ENCODE measurements at places on chromosomes 11 and 22.

GRCh38 chr11:7561562-7561961 is 47.8 kb downstream of the PPFIBP2 start:
- no peak for DNase-seq

DNA sequence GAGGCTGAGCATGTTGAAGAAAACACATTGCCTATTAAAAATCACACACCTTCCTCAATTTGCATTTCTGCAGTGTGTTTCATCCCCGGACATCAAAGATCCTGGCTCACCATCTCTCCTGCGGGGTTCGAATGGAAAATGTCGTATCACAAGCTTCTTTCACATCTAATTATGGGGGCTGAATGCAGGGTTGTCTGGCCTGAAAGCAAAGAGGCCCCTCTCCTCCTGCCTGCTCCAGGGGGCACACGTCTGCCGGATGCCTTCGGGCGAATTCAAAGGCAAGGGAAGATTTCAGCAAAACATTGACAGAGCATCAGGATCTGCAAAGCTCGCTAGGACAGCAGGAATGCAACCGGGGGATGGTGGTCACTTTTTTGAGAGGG is 1447.7 kb downstream of the TBC1D22A start:
- no peak for DNase-seq

GRCh38 chr22:21448627-21449416 is 18.4 kb upstream of the TMEM191C start:
- no peak for DNase-seq

GRCh38 chr11:112223121-112223520 is 3.1 kb upstream of the PTS start:
- DNase-seq = no peak

DNA sequence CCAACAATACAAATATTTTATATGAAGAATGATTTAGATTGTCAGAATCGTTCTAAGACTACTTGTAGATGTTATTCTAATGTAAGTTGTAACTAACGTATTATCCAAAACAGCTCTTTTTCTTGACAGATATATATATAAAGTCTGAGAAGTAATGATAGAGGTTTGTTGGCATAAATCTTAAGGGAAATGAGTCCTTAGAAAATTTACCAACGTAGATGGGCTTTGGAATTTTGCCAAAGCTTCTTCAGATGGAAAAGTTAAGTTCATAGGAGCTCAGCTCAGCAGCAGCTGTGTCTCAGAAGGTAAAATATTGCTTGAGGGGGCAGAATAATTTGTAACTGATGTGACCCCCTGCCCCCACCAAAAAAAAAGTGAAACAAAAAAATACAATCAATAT is 66.7 kb downstream of the BID start:
- DNase-seq = no peak

DNA sequence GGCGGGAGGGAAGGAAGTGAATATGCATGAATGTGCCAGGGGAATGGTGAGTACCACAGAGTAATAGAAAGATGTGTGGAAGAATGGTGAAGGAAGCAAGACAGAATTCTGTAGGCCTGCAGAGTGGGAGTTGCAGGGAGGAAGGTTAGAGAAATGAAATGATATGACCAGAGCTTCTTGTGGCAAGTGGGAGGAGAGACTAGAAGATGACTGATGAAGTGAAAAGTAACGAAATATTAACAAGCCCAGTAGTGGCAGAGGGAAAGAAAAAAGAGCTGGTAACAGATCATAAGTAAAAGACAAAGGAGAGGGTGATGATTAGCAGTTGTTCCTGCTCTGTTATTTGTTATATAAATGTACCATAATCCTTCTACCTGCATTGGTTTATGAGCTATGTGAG is 1.0 kb upstream of the ALKBH8 start:
- no peak for DNase-seq

GRCh38 chr22:37521236-37521739 is 2.1 kb upstream of the CARD10 start:
- DNase-seq = no peak

- DNase-seq = no peak
Measured at GRCh38 chr22:35051013-35051535, 14.9 kb upstream of the ISX start.

DNA sequence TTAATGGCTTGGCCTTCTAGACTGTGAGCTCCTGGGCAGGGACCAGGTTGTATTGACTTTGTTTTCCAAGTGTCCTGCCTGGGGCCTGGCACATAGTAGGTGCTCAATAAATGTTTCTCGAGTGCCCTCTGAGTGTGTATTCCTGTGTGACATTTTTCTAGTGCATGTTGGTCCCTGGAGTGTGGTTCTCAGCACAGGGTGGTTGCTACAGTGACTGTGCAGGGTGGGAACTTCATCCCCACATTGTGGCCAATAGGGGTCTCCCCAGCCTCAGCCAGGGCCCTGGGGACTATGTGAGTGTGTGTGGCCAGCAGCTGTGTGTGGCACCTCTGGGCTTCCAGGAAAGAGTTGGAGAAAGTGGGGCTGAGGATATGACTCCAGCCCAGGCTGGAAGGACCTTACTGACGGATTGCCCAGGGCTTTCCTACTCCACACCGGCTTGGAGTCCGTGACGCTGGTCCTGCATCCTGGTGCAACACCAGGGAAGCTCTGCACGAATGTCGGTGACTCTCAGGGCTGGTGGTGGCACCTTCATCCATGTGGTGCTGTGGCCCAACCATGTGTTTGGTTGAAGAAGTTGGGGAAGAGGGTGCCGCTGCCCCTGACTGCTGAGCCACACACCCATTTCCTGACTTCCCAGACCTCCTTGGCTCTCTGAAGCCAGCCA is 9.0 kb upstream of the MARK2 start:
- no peak for DNase-seq

DNA sequence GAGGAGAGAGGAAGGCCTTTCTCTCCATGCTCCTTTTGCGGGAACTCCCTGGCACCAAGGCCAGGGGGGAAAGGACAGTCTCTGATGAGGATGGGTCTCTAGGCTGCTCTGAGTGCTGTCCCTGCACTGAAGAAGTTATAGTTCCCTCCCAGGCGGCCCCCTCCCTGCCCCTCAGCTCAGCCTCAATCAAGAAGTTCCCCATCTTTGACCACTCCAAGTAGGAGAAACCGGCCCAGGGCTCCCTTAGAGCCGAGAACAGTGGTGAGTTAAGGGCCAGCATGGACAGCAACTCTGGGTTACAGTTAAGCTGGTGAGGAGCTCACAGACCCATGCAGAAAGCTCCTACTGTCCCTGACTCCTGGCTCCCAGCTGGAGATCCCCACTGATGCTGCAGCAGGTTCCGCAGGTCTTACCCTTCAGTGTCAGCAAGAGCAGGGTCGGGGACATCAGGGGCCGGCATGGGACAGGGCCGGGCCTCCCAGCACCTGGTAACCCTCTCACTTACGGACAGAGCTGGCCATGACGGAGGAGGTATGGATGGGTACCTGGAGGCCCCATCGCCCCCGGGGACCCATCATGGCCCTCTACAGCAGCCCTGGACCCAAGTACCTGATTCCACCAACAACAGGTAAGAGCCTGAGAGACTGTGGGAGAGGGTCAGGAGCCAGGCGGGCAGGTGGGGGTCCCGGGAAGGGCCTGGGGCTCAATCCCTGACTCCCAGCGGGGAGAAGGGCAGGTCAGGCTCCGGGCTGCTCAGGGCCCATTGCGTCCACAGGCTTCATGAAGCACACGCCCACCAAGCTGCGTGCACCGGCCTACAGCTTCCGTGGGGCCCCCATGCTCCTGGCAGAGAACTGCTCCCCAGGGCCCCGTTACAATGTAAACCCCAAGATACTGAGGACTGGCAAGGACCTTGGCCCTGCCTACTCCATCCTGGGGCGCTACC is 4.2 kb downstream of the SCGB1C1 start:
- no peak for DNase-seq

DNA sequence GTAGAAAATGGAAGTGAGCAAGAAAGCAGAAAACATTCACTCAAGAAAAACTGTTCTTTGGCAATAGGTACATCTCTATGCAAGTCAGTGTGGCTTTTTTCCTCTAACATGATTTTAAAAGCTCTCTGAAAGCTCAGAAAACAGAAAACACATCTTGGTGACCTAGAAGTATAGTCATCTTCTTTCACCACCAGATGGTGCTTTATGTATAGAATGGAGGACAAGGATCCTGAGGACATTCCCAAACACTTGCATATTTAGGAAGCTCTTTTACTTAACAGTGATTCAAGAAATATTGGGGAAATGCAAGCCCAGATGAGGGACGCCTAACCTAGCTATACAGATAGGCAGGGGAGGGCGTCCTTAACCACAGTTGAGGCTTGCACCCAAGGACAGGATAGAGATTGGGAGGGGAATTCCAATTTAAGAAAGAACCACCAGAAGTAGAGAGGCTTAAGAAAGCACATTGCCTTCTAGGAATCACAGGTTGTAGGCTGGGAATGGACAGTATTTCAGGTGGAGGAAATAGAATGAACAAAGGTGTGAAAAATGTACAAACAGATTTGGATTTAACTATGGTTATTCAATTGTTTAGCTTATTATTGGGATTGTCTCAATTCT is 13.8 kb upstream of the CCDC81 start:
- DNase-seq = no peak

- no peak for DNase-seq
Measured at GRCh38 chr11:128291835-128292234, 295.5 kb downstream of the ETS1 start.

- DNase-seq = no peak
Measured at GRCh38 chr22:17346578-17346977, 22.7 kb upstream of the CECR2 start.

DNA sequence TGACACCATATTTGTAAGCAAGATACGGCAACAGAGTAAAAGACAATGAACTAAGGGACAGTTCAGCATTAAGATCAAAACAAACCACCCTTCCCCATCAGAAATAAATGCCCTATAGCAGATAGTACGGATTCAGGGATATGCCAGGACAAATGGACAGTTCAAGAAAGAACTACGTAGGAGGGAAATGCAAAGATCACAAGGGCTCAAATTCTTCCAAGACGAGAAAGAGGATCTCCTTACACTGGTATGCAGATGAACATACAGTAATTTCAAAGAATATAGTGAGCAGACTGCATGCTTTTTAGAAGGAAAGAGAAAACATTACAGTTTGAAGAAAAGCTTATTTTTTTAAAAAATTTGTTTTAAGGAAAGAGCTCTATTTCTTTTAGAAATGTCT is 124.7 kb upstream of the APOA1 start:
- no peak for DNase-seq

- DNase-seq = no peak
Measured at GRCh38 chr11:126663749-126664592, 308.5 kb downstream of the ST3GAL4 start.

DNA sequence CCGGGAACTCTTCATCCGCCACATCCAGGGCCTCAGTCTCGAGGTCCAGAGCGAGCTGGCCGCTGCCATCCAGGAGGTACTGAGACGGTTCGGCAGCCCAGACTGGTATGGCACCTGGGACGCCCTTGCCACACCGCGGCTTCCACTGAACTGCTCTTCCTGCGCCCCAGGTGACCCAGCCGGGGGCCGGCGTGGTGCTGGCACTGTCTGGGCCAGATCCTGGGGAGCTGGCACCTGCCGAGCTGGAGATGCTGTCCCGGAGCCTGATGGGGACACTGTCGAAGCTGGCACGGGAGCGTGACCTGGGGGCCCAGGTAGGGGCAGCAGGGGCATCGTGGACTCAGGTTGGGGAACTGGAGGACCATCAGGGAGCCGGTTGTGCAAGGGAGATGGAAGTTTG is 1.4 kb downstream of the CCDC88B start:
- DNase-seq = no peak

DNA sequence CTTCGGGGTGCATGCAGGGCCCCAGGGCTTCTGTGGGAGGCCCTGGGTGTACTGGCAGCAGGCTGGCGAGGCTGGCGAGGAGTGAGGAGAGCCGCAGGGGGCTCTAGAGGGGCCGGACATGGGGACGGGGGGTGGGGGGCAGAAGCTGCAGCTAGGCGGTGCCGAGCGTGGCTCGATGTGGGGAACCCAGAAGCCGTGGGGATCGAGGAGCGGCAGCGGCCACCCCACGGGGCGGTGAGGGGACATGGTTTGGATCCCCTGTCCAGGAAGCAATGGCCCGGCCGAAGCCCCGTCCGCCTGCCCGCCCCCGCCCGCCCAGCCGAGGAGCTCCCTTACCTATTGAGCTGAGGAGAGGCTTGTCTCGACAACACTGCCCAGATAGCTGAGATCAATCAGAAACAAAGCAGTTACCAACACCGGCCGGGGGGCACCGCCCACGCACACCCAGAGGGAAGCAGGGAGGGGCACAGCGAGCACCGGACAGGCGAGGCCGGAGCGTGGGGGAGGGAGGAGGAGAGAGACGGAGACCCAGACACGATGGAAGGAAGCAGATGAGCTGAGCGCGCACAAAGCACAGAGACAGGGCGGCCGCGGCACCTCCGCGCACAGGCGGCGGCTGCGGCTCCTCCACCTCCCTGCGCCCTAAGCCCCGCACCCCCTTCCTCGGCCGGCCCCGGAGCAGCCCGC is 38.7 kb downstream of the IGSF9B start:
- no peak for DNase-seq

GRCh38 chr22:42872821-42873220 is 15.7 kb upstream of the ARFGAP3 start:
- no peak for DNase-seq

GRCh38 chr11:36022882-36023281 is 79.0 kb downstream of the LDLRAD3 start:
- no peak for DNase-seq

DNA sequence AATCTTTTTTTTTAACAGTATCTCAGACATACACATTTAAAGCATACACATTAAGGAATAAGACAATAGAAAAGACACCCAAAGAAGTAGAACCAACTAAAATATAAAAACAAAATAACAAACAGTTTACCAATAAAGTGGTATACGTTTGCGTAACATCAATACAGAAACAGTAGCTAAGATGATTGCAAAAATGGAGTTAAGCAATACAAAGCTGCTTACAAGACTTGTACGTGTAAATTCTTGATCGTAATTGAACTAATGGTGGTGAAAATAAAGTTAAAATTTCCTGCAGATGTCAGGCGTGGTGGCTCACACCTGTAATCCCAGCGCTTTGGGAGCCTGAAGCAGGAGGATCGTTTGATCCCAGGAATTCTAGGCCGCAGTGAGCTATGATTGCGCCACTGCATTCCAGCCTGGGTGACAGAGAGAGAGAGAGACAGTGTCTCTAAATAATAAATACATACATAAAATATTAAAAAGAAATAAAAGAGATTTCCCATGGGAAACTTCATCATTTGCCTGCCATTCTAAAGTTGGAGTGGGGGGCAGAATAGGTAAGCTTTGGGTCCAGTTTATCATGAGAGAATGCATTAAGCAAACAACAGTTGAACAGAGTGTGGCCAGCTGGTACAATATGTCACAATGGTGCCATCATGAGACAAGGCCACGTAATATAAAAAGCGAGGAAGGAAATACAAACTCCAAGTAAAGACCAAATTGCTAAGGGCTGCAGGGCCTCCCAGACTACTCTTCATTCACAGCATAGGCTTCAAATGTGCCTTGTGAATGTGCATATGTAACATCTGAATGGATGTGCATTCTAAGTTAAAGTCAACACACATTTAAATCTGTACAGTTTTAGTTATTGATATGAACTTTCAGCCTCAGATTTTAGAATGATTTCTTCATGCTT is 38.9 kb upstream of the EED start:
- DNase-seq = no peak

DNA sequence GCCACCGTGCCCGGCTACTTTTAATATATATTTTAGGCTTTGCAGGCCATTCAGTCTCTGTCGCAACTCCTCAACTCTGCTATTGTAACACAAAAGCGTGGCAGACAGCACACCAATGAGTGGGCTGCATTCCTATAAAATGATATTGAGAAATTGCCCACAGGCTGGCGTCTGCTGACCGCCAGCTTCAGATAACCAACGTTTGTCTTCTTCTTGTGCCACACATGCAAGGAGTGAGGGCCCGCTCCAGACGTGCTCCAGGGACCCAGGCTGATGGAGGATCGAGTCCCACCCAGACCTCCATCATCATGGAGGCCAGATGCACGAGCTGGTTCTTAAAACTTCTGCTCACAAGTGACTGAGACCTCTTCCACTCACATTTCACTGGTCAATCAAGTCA is 35.4 kb upstream of the LINC01488 start:
- DNase-seq = no peak

All from NCI-H2107 (cell line).